NCI-H524 (cell line): ENCODE measurements at places on chromosomes 16 and 17.

- peak; percentile 67 for DNase-seq
Observed at GRCh38 chr17:71398800-71399219, 722.0 kb upstream of the SOX9 start.

GRCh38 chr16:6913566-6913965, 419.1 kb upstream of the RBFOX1 start:
- DNase-seq = no peak

DNA sequence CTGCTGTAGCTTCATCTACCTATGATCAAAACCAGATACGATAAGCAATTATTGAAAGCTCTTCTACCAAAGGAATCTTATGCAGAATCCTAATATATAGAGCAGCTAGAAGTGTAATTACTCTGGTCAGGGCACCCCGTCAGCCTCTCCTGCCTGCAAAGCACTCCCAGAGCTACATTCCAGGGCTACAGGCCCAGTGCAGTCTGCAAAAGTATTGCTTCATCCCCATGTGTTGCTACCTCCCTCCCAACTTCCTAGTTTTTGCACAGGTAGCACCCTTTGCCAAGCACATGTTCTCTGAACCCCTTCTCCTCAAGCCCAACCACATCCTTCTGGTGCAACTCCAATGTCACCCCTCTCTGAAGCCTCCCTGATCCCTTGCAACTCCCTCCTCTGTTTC, 7.0 kb downstream of the CES5A start:
- DNase-seq = no peak

DNA sequence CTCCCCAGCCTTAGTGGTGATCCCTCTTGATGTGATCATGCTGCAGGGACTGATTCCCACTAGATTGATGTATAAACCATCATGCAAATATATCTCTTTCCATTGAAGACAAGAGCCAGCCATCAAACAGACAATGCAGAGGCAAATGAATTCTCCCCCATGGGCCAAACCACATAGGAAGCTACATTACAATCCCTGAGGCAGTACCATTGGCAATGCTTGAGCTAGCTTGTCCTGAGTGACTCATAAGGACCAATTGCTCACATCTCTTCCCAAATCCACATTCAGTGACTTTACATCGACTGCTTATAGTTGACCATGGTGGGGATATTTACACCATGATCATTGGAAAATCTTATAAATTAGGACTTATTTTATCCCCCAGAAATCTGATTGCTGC, 242.2 kb downstream of the SHISA9 start:
- no peak for DNase-seq

DNA sequence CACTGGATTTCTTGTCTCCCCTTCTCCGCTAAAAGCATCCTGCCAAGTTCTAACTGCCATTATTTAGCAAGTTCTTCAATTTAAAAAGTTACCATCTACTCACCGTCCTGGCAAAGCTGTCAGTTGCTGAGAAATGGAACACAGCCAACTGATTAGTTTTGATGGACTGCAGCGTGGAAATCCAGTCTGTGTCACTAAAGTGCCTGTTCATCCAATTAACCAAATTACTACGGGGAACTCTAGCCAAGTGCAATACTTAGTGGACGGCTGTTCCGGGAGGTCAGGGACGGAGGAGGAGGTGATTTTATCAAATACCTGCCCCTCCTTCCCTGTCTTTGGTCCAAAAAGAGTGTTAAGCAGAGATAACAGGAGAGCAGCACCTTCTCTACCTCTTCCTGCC, 260.7 kb downstream of the MAF start:
- peak; percentile 46 for DNase-seq

GRCh38 chr16:66591018-66591417, 11.8 kb downstream of the CMTM2 start:
- DNase-seq = no peak

GRCh38 chr17:82486231-82487094, 27.9 kb downstream of the NARF start:
- DNase-seq = no peak

- peak; percentile 68 for DNase-seq
Observed at GRCh38 chr17:59154292-59154720, 680 bp downstream of the SKA2 start.

- DNase-seq = no peak
Observed at GRCh38 chr17:8451933-8452614, 16.4 kb downstream of the NDEL1 start.
